NCI-H446 treated with DMSO at 0.1 percent for 48 hours (cell line): ENCODE measurements at places on chromosomes 6 and 20.

DNA sequence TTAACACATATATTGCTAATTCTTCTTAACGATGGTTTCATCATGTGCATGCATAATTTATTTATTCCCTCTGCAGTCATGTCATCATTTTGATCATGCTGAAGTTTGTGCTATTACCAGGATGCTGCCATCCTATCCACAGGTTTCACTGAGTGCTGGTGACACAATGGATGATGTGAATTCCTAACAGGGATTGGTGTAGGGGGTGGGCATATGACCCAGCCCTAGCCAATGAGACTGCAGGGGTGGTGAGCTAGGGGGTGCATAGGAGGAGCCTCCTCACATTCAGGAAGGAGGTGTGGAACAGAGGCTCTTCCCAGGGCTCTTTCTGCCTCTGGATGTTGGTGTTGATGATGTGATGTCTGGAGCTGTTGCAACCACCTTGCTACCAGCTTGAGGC is 7.5 kb downstream of the CST5 start:
- no peak for DNase-seq

- no peak for DNase-seq
These were observed 19.7 kb upstream of the MTCL3 start for GRCh38 chr6:127538750-127539264.

DNA sequence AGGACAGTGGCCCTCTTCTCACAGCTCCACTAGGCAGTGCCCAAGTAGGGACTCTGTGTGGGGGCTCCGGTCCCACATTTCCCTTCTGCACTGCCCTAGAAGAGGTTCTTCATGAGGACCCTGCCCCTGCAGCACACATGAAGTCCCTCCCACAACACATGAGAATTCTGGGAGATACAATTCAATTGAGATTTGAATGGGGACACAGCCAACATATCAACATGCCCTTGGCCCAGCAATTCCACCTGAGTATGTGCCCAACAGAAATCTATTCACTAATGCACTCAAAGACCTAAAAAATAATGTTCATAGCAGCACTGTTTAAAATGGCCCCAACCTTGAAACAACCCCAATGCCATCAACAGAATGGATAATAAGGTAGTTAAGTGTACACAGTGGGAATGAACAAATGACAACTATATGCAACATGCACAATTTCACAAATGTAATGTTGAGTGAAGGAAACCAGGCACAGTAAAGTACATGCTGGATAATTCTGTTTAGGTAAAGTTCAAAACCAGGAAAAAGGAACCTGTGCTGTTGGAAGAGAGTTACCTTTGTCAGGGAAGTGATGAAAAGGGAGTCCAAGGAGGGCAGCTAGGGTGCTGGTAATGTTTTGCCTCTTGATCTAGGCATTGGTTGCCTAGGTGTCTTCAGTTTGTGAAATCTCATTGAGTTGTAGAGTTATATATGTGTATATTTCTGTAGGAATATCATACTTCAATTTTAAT is 16.1 kb downstream of the ISM1 start:
- no peak for DNase-seq

- DNase-seq, result no peak
These were observed 478.7 kb downstream of the HTR1B start for GRCh38 chr6:76984572-76984971.
